ENCODE measurements at places on chromosomes 13 and 19. TPM values are rescaled to one million over a fixed set of nuclear protein-coding genes. Genes with fewer than 3 reads are reported as not detected.

Gene ADGRE1
- total RNA-seq: 0.24 TPM

DNA sequence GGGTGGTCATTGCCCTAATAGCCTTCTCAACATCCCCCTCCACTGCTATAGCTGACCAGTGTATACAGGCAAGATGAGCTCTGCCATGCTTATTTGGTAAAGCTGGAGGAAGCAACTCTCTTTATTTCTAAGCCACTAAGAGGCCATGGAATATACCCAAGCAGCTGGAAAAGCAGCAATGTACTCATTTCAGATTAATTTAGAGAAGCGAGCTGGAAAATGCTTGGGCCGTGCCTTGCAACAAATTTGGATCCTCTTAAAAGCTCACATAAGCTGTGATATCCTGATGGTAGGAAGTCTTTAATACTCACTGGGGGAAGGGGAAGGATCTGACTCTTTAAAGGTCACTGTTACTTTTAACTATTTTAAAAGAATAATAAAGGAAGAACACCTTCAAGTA lies 77.8 kb downstream of the TEX26 start:
- no peaks in the 10 kb centered on the region for H3K4me1 ChIP-seq
- H3K36me3 ChIP-seq: no peaks in the 10 kb centered on the region
- H3K27ac ChIP-seq: no peak overlapping the region
- H3K27me3 ChIP-seq: peaks cover 7% of the 10 kb centered on the region
- no peak overlapping the region for H3K4me3 ChIP-seq

GRCh38 chr13:102020611-102021216 lies 381.1 kb downstream of the FGF14 start:
- no peak overlapping the region for H3K27ac ChIP-seq
- H3K36me3 ChIP-seq: no peaks in the 10 kb centered on the region
- no peak overlapping the region for H3K4me3 ChIP-seq
- DNase-seq: no peak

- DNase-seq: no peak
- no peaks in the 10 kb centered on the region for H3K27me3 ChIP-seq
- peak overlapping the region; percentile 74 for H3K4me3 ChIP-seq
- H3K27ac ChIP-seq: peak overlapping the region; percentile 69
- H3K36me3 ChIP-seq: peaks cover 4% of the 10 kb centered on the region
- peaks cover 23% of the 10 kb centered on the region for H3K4me1 ChIP-seq
Measured at GRCh38 chr19:17860331-17860992, 752 bp downstream of the RPL18A start.

Gene SYNGR4
- total RNA-seq: not detected

Measured in B cell (primary cell).